ENCODE measurements at places on chromosomes 5 and 9. TPM values are rescaled to one million over a fixed set of nuclear protein-coding genes. Genes with fewer than 3 reads are reported as not detected.

DNA sequence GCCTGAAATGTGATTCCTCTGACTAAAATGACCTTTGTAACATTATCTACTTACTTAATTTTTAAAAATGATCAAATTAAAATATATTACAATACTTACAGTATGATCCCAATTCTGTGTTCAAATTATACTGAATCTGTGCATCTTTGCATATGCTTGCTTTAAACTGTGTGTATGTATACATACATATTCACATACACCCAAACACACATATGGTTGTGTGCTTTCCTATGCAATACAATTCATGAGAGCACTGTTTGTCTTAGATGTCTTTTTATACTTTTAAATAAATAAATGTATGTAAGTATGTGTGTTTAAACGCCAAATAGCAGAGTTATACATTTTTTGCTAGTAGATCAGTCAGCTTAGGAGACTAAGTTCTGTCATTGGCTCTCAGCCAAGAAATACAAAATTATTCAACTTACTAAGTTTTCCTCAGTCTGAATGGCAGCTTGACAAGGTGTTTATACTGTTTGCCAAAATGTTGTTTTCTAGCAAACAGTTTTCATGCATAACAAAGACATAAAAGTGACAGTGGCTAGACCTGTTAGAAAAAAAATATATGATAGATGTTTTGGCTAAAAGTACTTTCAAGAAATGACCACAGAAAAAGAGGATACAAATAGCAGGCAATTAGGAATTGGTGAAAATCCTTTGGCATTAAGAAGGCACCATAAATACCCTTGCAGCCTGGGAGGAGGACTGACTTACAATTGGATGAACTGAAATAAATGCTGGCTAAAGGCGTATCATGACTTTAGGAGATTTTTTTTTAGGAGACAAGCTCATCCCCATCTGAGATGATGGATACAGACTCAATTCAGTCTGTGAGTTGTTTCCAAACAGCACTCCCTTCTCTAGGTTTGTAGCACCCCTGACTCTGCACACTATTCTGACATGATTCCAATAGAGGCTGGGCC is 7.9 kb downstream of the TICAM2 start:
- no peak for DNase-seq

- DNase-seq: no peak
Measured at GRCh38 chr9:13942695-13943094, 371.2 kb downstream of the NFIB start.

DNA sequence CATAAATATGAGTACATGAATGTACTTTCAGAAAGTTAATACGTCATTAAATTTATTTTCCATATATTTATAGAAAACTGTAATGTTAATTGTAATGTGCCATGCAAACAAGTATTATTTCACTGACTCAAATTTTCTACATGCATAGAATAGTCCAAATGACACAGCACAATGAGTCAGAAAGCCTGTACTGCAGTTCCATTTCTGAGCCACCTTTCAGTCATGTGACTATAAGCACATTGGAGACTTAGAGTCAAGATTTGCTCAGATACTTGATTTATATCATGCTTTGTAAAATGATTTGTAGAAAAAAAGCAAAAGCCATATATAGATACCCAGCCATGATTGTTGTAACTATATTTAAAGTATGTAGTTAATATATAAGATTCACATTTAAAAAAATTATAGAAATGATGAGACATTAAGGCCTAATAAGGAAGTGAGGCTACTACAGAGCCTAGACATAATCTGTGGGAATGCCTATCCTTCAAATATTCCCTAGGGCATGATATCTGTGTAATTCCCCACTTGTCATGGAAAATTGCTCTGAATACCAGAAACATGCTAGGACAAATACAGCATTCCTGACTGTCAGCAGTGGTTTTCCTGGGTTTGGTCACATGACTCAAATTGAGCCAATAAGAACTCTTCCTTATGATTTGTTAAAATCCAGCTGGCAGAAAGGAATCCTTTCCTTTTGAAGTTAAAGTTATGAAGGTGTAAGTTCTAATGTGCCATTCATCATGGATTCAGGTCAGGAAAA is 50.0 kb downstream of the PTPRD start:
- DNase-seq: no peak

- no peak for DNase-seq
Measured at GRCh38 chr9:116151966-116152381, 1.6 kb upstream of the PAPPA start.

DNA sequence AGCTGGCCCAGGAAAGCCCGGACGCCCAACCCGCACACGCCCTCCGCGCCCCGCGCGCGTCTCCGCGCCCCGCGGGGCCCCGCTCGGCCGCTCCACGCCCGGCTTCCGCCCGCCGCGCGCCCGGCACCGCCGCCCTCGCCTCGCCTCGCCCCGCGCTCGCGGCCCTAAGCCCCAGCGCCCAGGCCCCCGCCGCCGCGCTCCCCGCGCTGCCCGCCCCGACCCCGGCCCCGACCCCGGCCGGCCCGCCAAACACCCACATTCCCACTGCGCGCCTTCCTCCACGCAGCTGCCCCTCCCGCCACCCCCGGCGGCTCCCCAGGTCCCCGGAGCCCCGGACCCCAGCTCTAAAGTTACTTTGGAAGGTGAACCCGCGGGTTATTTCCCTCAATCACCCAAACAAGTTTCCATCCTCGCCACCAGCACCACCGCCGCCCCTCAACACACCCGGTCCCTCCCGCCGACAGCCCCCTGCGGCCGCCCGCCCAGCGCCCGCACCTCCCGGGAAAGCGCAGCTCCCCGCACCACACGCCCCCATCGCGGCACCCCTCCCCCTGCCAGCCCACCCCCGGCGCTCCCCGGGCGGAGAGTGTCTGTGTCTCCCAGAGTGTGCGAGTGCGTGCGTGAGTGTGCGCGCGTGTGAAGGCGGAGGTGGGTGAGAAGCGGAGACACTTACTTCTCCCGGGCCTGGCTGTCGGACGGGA is 439 bp downstream of the SSBP2 start:
- no peak for DNase-seq

GRCh38 chr9:103900466-103900865 is 193.6 kb upstream of the SMC2 start:
- DNase-seq: peak; percentile 14

GRCh38 chr5:69528035-69528434 is 32.0 kb upstream of the GTF2H2C start:
- peak; percentile 41 for DNase-seq

- no peak for DNase-seq
Measured at GRCh38 chr5:9381464-9381863, 164.4 kb downstream of the SEMA5A start.

DNA sequence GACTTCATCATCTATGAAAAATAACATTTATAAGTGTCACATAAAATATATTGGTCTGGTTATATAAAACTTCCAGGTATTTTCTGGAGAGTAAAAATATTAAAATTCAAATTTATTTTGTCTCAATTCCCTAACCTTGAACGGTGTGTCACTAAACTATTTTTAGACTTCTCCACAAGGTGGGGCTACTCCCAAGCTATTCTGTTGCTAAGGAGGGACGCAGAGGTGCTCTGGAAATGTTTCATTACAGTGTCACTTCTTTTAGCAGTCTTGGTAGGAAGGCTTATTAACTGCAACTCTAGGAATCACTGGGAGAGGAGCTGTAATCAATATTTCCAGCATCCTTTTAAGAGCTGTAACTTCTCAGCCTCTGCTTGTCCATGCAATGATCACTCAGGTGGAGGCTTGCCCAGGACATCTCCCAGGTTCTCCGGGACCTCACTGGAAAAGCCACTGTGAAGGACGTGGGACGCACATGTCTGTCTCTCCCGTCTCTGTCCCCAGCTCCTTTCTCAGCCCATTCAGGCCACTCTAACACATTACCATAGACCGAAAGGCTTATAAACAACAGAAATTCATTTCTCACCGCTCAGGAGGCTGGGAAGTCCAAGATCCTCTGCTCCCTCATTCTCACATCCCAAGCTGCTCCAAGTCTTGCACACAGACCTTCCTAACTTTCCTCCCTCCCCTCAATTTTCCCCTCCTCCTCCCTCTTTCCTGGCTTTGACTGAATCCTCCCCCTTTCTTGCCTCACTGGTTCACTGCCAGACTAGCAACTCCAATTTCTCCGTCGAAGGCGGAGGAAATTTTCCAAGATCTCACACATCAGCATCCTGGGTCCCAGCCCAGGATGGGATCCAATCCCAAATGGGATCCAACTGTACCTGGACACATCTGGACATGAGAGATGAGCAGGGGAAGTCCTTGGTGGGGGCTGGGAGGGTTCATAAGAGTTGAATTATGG is 32.7 kb upstream of the DNAH5 start:
- peak; percentile 20 for DNase-seq

DNA sequence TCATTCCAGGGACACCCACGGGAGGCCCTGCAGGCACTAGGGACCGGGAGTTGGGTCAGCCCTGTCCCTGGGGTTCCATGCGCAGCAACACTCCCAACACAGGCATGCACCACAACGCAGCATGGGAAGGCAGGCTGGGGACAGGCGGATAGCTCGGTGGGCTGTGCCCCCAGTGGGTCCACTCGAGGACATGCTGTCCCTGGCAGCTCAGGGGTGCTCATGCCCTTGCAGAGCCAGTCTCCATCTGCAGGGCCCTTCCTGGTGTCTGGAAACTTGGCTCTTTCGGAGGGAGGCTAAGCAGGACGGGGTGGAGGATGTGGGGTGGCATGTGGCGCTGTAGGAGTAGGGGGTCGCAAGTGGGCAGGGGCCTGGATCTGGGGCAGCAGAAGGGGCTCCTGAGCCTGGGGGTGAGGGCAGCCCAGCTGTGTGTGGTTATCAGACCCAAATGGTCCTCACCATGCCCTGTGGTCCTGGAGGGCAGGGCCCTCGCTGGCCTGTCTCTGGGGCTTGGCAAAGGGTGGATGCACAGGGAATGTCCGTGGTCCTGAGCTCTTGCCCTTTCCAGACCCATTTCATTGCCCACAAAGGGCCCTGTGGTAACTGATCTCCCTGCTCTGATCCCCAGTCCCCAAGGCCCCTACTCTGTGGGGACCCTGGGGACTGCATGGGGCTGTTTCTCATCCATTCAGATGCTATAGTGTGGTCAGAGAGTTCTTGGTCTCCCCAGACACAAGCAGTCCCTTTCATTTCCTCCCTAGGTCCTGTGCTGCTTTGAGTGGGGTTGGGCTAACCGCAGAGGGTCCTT is 90.3 kb upstream of the PHYKPL start:
- DNase-seq: no peak

DNA sequence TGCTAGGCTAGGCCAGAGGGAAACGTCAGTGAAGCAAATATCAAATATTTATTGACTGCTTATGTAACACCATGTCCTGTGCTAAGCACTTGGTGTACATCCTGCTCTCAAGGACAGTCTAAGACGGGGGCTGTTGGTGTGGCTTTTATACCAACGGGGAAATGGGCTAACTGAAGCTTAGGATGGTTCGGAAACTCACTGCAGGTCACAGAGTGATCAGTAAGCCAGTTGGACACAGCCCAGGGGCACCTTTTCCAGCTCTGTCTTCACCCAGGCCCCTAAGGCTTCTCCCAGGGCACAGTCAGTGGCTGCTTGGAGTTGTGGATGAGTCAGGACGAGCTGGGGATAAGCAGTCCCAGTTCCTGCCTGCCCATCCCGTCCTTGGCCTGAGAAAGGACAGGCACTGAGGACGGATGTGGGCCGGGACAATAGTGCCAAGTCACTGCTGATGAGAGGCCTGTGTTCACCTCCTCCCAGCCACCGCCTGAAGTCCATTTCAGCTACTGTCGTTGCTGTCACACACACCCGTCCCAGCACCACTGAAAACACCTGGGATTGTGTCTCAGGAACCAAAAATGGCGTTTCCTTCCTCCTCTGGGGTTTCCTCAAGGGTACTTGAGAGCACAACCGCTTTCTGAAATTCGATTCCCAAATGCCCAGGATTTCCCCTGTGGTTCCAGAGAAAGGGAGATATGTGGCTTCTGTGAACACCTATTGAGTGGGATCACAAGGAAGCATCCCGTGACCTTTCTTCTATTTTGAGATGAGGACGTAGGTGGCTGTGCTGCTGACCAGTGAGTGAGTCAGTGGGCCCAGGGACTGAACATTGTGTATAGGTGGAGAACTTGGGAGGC is 17.5 kb upstream of the SPRY4 start:
- no peak for DNase-seq

- DNase-seq: no peak
Measured at GRCh38 chr5:174725261-174725990, 1.0 kb downstream of the MSX2 start.

DNA sequence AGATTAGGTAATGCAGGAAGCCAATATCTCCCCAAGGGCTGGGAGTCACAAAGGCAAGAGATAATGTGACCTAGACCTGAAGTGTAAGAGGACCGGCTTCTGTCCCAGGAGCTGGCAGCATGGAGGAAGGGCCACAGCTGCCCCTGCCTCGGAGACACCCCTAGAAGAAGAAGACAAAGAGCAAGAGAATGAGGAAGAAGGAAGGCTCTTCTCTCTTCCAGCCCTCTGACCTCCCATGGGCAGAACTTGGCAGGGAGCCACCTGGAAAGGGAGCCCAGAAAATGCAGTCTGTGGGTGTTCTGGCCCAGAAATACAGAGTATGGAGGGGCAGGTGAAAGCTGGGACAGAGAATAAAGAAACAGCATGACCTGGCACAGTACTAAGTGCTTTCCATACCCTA is 151.0 kb downstream of the C5orf15 start:
- no peak for DNase-seq

DNA sequence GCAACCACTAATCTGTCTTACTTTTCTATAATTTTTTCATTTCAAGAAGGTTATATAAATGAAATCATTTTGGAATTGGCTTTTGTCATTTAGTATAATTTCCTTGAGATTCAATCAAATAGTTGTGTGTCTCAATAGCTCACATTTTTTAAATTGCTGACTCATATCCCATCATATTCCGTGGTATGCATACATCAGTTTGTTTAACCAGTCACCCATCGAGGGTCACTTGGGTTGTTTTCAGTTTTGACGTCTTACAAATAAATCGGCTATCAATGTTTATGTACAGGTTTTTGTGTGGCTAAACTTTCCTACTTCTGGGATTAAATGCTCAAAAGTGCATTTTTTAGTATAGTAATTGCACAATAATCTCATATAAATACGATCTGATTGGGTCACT is 185.5 kb downstream of the TAF11L14 start:
- no peak for DNase-seq

DNA sequence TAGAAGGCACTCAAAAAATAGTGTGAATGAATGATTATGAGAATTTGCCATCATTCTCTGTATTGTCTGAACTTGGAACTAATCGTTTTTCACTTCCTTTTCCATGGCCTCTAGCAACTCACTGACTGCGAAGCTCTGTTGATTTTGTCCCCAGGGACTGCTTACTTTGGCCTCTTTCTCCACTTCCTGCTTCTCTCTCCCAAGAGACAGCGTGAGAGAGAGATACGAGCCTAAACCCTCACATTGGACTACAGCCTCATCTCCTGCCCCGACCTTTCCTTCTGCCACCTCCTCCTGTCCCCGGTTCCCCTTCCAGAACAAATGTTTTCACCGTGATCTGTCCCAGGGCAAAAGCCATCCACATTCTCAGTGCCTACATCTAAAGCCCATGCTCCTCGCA is 300.8 kb upstream of the PANK3 start:
- DNase-seq: no peak

The CDX1 gene
- 1.1 TPM for polyA plus RNA-seq

The EPB41L4A gene
- polyA plus RNA-seq: 24.5 TPM

The FOXD4L5 gene
- polyA plus RNA-seq: 0.39 TPM

The SPINK13 gene
- polyA plus RNA-seq: 0.40 TPM

The CLTA gene
- polyA plus RNA-seq: 281 TPM

The QSOX2 gene
- 17.4 TPM for polyA plus RNA-seq

The PCDHGB3 gene
- 2.6 TPM for polyA plus RNA-seq

The PCDHB13 gene
- polyA plus RNA-seq: 6.9 TPM

The OSMR gene
- polyA plus RNA-seq: 9.2 TPM

The KCNIP1 gene
- 12.1 TPM for polyA plus RNA-seq

The HK3 gene
- 0.37 TPM for polyA plus RNA-seq

The CREB3 gene
- 40.9 TPM for polyA plus RNA-seq
